ENCODE measurements at places on chromosomes 5 and 9.
A peak's percentile ranks its signal among the peaks of the same experiment; 100 is the strongest.

DNA sequence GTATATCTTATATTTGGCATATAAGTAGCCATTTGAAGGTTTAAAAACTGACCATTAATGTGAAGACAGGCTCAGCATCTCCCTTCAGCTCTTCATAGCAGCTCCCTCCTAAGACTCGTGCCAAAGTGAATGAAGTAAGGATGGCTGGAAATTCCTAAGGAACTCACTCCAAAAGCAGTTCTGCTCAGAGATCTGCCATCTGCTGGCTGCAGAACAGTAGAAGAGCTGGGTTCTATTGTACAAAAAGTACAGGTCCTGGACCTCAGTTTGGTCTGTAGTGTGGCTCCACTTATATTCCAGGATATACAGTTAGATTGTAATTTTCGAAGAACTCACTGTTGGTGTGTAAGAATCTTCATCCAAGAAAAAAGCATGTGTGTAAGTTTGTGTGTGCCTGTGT, 104.9 kb upstream of the RUSC2 start:
- no peak for DNase-seq

- no peak for DNase-seq
Observed at GRCh38 chr5:120958877-120959485, 494.9 kb downstream of the PRR16 start.

DNA sequence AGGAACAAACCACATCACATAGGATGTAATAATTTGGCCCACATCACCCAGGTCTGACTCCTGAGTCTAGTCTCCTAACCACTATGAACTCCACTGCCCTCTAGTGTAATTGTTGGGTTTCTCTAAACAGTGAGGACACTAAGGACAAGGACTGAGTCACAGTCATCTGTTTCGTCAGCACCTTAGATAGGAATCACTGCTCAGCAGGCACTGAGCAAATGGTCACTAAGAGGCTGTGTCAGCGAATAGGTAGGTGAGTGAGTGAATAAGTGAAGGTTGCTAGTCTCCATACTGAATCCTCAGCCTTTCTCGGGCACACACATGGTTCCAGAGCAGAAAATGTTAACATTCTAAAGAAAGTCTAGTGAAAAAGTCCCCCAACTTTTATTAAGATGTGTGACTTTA, 278.6 kb downstream of the SPOCK1 start:
- no peak for DNase-seq

- no peak for DNase-seq
Observed at GRCh38 chr9:101063192-101063591, 34.7 kb downstream of the PLPPR1 start.

DNA sequence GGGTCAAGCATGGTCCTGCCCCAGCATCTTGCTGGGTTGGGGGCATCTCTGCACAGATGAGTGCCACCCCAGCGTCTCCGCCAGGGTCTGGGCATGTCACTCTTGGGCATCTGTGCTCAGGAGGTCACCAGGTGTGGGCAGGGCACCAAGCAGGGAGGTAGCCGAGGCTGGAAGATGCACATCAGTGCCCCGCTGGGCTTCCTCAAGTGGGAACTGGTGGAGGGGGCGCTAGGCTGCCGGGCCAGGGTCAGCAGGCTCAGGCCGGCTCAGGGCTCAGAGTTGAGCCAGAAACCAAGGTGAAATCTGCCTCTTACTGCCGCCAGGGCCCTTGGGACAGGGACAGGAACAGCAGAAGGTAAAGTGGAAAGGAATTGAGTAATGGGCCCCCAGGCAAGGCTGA, 4.0 kb upstream of the FUT7 start:
- DNase-seq = no peak

- DNase-seq = no peak
Observed at GRCh38 chr5:134127988-134128647, 13.6 kb downstream of the TCF7 start.

- DNase-seq = no peak
Observed at GRCh38 chr9:19320495-19320894, 59.5 kb downstream of the RPS6 start.

DNA sequence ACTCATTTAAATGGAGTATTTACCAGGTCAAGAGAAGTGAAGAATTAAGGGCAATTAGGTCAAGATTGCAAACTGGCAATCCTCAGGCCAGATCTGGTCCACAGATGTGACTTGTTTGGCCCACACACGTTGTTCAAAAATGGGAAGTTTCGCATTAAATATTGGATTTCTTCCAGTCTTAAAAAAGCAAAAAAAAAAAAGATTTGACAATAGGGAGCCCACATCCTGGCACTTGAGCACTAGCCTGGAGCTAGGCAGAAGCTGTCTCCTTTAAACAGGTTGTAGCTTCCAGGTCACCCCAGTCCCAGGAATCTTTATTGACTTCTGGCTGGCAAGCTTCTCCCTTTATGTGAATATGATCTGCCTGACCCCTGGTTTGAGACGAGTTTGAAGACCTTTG, 520.4 kb downstream of the RAB3C start:
- no peak for DNase-seq

- no peak for DNase-seq
Observed at GRCh38 chr9:91848146-91848545, 101.9 kb downstream of the ROR2 start.

GRCh38 chr5:74184649-74185048, 455.9 kb downstream of the ENC1 start:
- DNase-seq = no peak

DNA sequence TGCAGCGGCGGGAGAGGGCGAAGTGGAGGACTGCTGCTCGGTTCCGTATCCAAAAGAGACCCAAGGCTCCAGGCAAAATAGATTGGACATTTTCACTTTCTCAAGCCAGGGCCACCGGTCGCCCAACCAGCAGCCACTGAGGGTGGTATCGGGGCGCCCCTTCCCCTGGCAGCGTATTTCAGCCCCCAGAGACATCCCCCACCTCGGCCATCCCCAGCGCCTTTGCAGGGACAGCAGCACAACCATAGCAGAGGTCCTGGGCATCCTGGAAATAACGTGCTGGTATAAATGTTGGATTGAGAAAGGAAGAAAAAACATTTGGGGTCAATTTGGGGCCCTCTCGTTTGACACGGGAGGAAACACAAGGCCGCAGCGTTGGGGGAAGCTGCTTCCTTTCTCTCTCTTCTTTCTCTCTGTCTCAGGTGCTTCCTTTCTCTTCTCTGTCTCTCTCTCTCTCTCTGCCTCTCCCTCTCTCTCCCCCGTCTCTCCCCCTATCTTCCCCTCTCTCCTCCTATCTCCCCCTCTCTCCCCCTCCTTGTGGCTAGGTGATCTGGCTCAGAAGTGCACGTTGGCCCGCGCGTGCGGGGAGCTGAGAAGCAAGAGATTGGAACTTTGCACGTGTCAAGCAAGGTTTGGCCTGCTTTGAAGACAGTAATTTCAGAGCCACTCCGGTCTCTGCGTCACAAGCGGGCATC, 624 bp upstream of the RETREG1 start:
- DNase-seq = no peak

DNA sequence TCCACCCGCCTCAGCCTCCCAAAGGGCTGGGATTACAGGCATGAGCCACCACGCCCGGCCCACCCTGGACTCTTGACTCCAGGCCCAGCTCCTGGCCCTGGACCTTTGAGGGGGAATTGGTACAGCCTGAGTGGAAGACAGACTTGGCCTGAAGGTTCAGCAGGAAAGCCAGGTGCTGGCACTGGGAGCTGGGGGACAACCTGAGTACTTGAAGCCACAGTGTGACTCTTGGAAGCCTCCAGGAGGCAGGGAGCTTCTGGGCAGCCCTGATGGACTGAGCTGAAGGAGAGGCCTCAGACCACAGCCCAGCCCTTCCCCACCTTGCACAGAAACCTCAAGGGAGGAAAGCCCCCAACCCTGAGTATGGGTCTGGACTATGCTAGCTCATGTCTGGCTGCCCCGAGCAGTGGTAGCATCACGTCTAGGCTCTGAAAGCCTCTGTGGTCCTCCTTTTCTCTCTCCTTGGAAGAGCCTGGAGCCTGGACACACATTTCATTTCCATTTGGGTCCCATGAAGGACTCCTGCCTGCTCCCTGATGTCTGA, 54.1 kb downstream of the RASGEF1C start:
- no peak for DNase-seq

GRCh38 chr5:6728011-6728794, 15.0 kb downstream of the TENT4A start:
- peak; percentile 28 for DNase-seq

DNA sequence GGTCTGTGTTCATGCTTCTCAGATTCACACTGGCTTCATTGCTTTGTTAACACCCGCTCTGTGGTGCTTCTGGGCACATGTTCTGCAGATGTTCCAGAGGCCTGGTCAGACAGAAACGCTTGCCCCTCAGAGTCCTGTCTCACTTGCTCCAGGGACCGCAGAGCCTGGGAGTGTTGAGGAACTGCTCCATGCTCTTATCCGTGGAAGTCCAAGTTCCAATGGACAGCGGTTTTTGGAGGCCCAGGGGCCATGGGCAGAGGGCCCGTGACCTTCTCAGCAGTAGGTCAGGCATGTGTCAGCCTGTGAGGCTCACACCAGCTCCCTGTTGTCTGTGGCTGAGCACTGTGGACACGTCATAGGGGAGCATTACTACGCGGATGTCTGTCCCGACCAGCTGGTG, 364.7 kb upstream of the IRX1 start:
- DNase-seq = no peak

- DNase-seq = no peak
Observed at GRCh38 chr5:119339965-119340364, 15.9 kb upstream of the TNFAIP8 start.

DNA sequence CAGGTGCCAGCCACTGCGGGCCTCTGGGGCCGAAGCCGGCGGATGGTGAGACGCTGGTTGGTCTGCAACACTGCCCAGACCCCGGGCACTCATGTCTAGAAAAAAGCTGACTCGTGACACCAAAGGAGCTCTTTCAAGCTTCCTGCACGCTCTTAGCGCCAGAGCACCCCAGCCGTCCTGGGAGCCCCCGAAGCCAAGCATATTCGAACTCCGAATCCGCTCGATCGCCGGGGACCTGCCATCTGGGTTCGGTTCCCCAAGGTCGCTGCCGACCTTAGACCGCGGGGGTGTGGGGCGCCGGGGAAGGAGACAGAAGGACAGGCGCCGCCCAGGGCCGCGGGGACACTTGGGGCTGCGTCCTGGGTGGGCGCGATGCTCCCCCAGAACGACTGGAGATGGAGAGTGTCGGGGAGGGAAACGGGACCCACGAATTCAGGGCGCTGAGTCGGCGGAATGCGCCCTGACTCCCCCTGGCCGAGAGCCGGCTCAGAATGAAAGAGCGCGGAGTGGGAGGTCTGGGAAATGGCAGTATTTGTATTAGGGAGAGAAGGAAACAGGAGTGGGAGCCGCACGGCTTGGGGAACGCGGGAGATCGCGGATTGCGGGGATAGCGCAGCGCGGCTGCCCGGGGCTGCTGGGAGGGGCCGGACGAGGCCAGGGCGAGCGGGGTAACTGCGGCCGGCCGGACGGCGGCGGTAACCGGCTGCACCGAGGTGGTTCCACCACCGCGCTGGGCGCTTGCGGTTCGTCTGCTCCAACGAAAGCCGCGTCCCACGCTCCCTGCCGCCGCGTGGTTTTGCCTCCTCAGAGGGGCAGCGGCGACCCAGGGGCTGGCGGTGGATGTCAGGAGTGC, 20.1 kb upstream of the MARCHF6 start:
- no peak for DNase-seq

GRCh38 chr9:131562032-131562959, 17.0 kb downstream of the PRRT1B start:
- DNase-seq = no peak

DNA sequence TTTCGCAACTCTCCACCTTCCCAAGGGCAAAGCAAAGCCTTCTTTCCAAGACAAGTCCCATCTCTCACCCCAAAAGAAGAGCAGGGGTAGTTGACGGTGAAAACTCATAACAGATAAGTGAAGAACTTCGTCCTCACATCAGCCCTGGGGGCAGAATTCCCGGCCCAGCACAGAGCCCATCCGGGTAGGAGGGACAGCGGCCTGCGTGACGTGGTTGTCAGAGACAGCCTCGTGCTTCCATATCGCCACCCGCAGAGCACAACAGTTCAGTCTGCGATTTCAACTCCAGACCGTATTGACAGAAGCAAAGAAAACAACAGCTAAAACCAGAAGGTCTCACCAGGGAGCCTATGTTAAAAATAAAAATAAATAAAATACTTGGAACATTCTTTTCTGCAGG, 273.2 kb downstream of the SYK start:
- DNase-seq = no peak

DNA sequence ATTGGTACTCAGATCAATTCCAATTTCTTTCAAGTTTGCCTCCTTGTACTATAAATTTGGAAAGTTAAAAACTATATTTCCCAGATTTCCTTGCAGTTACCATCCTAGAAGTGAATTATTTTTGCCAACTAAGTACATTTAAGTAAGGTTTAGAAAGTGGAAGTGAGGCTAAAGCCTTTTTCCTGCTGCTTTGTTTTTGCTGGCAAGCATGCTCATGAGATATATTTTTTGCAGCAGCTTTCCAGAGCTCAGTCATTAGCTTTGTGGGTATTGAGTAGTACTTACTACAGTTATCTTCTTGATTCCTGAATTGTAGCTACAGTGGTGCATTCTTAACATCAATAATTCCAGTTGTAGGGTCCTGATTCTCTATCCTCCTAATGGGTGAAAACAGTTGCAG, 3.5 kb upstream of the BTF3 start:
- DNase-seq = no peak

DNA sequence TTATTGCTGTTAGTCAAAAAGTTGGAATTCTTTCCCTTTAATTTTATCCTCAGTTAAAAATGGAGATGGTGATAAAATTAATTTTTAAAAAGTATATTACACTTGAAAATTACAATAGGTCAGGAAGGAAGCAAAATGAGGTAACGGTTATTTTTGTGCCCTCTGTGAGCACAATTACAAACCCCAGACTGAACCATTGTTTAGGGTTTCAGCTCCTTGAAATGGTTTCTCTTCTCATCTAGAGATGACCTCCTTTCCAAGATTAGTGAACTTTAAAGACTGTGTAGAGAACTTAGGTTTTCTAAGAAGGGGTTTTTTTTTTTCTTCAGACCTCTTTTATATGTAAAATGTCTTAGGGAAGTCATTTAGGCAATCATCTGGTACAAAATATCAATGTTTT, 126.2 kb upstream of the CHD1 start:
- DNase-seq = no peak

DNA sequence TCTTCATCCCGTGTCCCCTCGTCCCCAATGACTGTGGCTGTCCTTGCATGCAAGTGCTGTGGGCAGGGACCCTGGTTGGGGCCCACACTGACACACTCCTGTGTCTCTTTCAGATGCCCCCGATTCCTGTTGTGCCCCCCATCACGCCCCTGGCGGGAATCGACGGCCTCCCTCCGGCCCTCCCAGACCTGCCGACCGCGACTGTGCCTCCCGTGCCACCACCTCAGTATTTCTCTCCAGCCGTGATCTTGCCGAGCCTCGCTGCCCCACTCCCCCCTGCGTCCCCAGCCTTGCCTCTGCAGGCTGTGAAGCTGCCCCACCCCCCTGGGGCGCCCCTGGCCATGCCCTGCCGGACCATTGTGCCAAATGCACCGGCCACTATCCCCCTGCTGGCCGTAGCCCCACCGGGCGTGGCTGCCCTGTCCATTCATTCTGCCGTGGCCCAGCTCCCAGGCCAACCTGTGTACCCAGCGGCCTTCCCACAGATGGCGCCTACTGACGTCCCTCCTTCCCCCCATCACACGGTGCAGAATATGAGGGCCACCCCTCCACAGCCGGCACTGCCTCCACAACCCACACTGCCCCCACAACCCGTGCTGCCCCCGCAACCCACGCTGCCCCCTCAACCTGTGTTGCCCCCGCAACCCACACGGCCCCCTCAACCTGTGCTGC, 75.0 kb downstream of the WNK2 start:
- DNase-seq = no peak

- no peak for DNase-seq
Observed at GRCh38 chr5:133050521-133050920, 1.3 kb upstream of the HSPA4 start.

- DNase-seq = no peak
Observed at GRCh38 chr9:93620881-93621820, 44.8 kb downstream of the PHF2 start.

- DNase-seq = no peak
Observed at GRCh38 chr5:144194144-144194543, 23.5 kb downstream of the KCTD16 start.
